ENCODE measurements at places on chromosomes 4 and X. TPM values are rescaled to one million over a fixed set of nuclear protein-coding genes. Genes with fewer than 3 reads are reported as not detected.
A peak's percentile ranks its signal among the peaks of the same experiment; 100 is the strongest.

DNA sequence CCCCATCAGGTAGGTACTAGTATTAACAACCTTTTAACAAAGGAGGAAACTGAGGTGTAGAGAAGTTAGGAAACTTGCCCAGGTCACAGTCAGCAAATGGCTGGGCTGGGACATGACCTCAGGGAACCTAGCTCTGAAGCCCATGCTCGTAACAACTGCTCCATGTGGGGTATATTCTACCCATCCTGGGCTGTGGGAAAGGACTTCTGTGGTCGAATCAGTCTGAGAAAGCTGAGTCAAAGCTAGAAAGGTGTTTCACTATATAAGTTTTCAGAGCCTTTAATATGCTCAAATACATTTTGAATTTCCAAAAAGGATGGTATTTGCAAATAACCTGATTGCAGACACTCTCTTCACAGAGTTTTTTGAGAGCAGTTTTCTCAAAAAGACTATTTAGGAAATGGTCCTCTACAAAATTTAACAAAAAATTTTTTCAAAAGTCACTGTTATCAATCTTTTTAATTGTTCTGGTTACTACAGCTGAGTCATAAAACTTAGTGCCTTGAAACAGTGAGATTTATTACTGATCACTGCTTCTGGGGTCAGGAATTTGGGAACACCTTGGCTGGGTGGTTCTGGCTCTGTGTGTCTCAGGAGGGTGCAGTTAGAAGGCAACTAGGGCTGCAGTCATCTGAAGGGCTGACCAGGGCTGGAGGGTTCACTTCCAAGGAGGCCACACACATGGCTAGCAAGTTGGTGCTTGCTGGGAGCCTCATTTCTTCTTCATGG, 53.6 kb downstream of the NSG1 start:
- H3K4me1 ChIP-seq: peaks cover 17% of the 10 kb centered on the region
- no peak overlapping the region for H3K4me3 ChIP-seq

GRCh38 chr4:66628146-66628545, 917.2 kb downstream of the CENPC start:
- no peaks in the 10 kb centered on the region for H3K27me3 ChIP-seq
- no peak overlapping the region for H3K4me3 ChIP-seq
- H3K4me1 ChIP-seq: no peaks in the 10 kb centered on the region
- no peak overlapping the region for H3K27ac ChIP-seq

GRCh38 chrX:131728295-131729145, 184.6 kb downstream of the OR13H1 start:
- no peak overlapping the region for H3K4me3 ChIP-seq
- no peak for DNase-seq
- H3K27me3 ChIP-seq: no peaks in the 10 kb centered on the region
- no peaks in the 10 kb centered on the region for H3K4me1 ChIP-seq
- no peak overlapping the region for H3K27ac ChIP-seq

The SEPTIN6 gene
- 12.9 TPM for total RNA-seq

GRCh38 chr4:8657381-8658088, 65.0 kb downstream of the CPZ start:
- no peaks in the 10 kb centered on the region for H3K4me1 ChIP-seq
- no peaks in the 10 kb centered on the region for H3K36me3 ChIP-seq
- DNase-seq: no peak
- no peak overlapping the region for H3K4me3 ChIP-seq

The NOX1 gene
- not detected for total RNA-seq

The GSX2 gene
- total RNA-seq: not detected

The USP26 gene
- not detected for total RNA-seq

DNA sequence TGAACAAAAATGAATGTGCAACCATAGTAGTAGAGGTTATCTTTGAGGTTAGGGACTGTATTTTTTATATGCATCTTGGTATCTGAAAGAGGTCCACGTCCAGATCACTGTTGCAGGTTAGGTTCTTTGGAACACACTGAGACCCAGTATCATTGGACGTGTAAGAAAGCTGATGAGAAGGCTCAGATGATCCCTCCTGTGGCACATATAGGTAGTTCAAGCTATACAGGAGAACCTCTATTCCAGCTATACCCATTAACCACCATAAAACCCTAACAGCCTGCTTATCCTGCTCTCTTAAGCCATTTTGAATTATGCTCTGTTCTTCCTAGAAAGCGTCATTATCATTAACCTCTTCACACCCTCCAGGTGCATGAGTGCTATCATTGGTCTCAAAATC, 930.7 kb upstream of the HS3ST1 start:
- H3K36me3 ChIP-seq: no peaks in the 10 kb centered on the region
- H3K4me1 ChIP-seq: no peaks in the 10 kb centered on the region
- no peak overlapping the region for H3K4me3 ChIP-seq
- no peak for DNase-seq
- H3K27me3 ChIP-seq: no peaks in the 10 kb centered on the region

The CHST7 gene
- 15.3 TPM for total RNA-seq

The EGFL6 gene
- not detected for total RNA-seq

DNA sequence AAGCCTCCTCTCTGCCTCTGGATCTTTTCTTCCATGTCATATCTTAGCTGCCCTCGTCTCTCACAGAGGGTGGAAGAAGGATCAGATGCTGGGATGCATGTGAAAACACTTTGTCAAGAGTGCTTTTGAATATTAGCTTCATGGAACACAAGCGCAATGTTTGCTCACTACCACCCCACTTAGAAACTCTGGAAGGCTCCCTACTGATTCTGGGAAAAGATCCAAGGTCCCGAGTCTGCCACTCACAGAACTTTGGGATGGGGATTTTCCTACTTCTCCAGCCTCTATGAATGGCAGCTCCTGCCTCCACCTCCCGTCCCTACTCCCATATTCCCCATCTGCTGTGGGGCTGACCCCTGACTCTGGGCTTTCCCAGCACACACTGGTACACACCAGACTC, 40.2 kb upstream of the CRMP1 start:
- no peaks in the 10 kb centered on the region for H3K27me3 ChIP-seq
- no peaks in the 10 kb centered on the region for H3K4me1 ChIP-seq
- DNase-seq: no peak
- H3K36me3 ChIP-seq: no peaks in the 10 kb centered on the region

The SPANXB1 gene
- total RNA-seq: not detected

The PRRG1 gene
- total RNA-seq: 23.4 TPM

The CSAG3 gene
- total RNA-seq: not detected

The PTTG2 gene
- not detected for total RNA-seq

DNA sequence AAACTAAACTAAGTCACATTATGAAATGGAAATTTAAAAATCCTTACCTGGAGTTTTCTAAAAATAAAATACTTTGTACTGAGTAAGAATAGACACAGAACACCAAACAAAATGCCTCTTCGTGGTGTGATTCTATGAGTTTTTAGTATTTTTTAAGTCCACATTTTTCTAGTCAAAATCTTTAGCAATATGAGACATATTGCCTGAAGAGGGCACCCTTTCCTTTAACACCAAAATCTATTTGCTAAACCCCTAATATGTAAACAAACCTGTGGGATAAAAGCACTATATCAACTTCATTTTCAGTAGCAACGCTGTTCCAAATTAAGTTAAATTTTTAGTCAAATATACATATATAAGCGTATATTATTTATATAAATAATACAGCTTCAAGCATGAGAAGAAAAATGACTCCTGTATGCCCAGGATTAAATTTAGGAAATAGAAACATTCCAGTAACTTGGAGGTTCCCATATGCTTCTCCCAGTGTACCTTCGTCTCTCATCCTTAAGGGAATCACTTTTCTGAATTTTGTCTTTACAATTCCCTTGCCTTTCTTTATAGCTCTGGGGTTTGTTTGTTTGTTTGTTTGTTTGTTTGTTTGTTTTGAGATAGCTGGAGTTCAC, 23.0 kb upstream of the PGM2 start:
- no peaks in the 10 kb centered on the region for H3K36me3 ChIP-seq
- no peak overlapping the region for H3K27ac ChIP-seq
- no peak overlapping the region for H3K4me3 ChIP-seq
- no peaks in the 10 kb centered on the region for H3K4me1 ChIP-seq

The SPIN2B gene
- total RNA-seq: 5.3 TPM

The HSPA4L gene
- total RNA-seq: 5.7 TPM

The SPANXN3 gene
- total RNA-seq: not detected

DNA sequence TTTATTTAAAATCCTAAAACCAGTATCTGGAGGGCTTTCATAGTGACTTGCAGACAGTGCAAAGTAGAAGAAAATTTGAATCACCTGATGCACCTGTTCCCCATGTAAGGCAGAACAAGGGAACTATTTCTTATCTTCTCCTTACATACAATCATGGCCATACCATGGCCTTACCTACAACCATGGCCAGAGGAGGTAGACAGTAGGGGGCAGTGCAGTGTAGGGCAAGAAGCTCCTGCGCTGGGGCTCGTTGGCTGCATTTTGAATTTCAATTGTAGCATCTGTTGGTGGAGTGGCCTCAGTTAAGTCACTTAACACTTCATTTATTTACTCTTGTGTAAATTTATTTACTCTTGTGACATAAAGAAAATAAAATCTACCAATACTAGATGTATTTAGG, 33.0 kb downstream of the GALNTL6 start:
- peak; percentile 26 for DNase-seq
- no peak overlapping the region for H3K4me3 ChIP-seq
- no peak overlapping the region for H3K27ac ChIP-seq

DNA sequence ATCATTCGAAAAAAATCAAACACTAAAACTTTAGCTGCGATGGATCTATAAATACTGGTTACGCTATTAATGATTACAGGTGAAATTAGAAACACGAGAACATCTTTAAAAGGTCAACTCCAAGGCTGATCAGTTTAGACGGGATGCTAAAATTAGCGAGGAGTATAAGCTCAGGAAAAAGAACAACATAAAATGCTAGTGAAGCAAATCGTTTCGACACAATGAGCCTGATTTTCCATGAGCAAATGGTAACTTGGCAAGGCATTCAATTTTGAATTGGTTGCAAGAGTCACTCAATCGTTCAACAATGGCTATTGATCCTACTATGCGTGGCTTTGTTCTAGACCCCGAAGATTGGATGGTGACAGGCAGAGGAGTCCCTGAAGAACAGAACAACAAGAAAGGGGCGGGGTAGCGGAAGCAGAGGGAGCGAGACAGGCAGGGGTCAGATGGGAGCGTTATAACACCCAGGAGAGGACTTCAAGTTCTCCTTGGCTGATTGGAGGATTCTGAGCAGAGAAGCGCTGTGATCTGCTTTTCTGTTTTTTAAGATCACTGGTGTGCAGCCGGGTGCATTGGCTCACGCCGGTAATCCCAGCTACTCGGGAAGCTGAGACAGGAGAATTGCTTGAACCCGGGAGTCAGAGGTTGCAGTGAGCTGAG, 146.5 kb downstream of the RBM47 start:
- no peak overlapping the region for H3K27ac ChIP-seq
- DNase-seq: no peak
- no peak overlapping the region for H3K4me3 ChIP-seq
- no peaks in the 10 kb centered on the region for H3K4me1 ChIP-seq
